ENCODE measurements at places on chromosomes 1 and 21.

- DNase-seq: no peak
Observed at GRCh38 chr1:197083474-197083873, 16.4 kb upstream of the F13B start.

GRCh38 chr21:17101696-17102095 lies 411.1 kb upstream of the CXADR start:
- DNase-seq: no peak

- no peak for DNase-seq
Observed at GRCh38 chr1:111565968-111566367, 53.6 kb upstream of the RAP1A start.

- DNase-seq: no peak
Observed at GRCh38 chr1:186672131-186672530, 8.1 kb downstream of the PTGS2 start.

- no peak for DNase-seq
Observed at GRCh38 chr1:98497497-98497896, 164.0 kb upstream of the SNX7 start.

GRCh38 chr21:29639366-29640079 lies 300.3 kb downstream of the GRIK1 start:
- no peak for DNase-seq

- DNase-seq: no peak
Observed at GRCh38 chr1:160069460-160070231, at the start of gene KCNJ10. Gene KCNJ10 (minus strand): TSS chr1:160070160. CDS start chr1:160042532, 27,628 bp downstream.

DNA sequence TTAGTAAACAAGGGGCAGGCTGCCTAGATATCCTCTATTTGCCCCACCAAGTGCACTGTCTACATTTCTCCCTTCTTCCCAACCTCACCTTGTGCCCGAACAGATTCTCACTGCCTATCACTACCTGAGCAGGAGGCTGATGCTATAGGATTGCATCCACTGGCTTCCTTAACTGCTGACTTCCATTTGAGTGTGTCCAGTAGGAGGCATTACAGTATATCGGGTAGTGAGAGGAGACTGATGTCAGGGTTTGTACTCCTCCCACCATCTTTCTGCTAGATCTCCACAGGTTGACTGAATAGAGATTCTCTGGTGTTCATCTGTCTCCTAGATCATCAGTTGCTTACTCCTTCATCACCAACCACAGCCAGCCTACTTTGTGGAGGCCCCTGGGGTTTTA lies 796.3 kb downstream of the LRRIQ3 start:
- no peak for DNase-seq

GRCh38 chr1:93275634-93276295 lies 69.9 kb upstream of the DR1 start:
- DNase-seq: no peak

GRCh38 chr1:158286941-158287346 lies 2.8 kb upstream of the CD1C start:
- DNase-seq: no peak

Data from forelimb muscle (tissue), 1 donor.